ENCODE measurements at places on chromosomes 2 and 18.

- DNase-seq: no peak
Measured at GRCh38 chr2:28662468-28663181, 89.0 kb upstream of the PPP1CB start.

- no peak for DNase-seq
Measured at GRCh38 chr18:25827961-25828561, 262.4 kb downstream of the SS18 start.

GRCh38 chr2:186761814-186762213 is 68.0 kb downstream of the FAM171B start:
- DNase-seq: no peak

GRCh38 chr18:8868276-8868675 is 162.9 kb downstream of the MTCL1 start:
- no peak for DNase-seq

GRCh38 chr2:164593959-164594358 is 27.3 kb downstream of the GRB14 start:
- no peak for DNase-seq

DNA sequence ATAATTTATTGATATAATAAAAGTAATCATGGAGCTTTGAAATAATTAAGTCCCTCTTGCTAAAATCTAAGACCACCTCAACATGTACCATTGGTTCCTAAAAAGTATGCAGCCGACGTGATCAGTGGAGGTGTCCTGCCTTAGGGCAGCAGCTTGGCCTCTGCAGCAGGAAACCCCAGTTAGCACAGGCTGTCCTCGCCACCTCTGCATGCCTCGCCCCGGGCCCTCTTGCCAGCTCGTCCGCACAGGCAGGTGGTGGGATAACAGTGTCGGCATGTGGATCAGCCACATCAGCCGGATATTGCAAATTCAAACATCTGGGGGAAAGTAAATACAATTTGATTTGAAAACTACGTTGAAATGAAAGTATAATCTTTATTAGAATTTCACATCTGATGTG is 22.9 kb downstream of the COA5 start:
- DNase-seq: no peak

- DNase-seq: no peak
Measured at GRCh38 chr18:4847056-4847455, 350.0 kb downstream of the AKAIN1 start.

- no peak for DNase-seq
Measured at GRCh38 chr18:70376914-70377258, 88.0 kb downstream of the SOCS6 start.

DNA sequence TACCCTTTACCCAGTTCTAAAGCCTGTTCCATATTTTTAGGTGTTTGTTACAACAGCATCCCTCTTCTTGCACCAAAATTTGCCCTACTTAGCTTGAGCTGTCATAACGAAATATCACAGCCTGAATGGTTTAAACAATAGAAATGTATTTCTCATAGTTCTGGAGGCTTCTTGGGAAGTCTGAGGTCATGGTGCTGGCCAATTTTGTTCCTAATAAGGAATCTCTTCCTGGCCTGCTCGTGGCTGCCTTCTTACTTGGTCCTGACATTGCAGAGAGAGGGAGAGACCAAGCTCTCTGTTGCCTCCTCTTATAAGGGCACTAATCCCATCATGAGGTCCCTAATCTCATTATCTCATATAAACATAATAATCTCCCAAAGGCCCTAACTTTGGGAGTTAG is 267.8 kb downstream of the PID1 start:
- no peak for DNase-seq

DNA sequence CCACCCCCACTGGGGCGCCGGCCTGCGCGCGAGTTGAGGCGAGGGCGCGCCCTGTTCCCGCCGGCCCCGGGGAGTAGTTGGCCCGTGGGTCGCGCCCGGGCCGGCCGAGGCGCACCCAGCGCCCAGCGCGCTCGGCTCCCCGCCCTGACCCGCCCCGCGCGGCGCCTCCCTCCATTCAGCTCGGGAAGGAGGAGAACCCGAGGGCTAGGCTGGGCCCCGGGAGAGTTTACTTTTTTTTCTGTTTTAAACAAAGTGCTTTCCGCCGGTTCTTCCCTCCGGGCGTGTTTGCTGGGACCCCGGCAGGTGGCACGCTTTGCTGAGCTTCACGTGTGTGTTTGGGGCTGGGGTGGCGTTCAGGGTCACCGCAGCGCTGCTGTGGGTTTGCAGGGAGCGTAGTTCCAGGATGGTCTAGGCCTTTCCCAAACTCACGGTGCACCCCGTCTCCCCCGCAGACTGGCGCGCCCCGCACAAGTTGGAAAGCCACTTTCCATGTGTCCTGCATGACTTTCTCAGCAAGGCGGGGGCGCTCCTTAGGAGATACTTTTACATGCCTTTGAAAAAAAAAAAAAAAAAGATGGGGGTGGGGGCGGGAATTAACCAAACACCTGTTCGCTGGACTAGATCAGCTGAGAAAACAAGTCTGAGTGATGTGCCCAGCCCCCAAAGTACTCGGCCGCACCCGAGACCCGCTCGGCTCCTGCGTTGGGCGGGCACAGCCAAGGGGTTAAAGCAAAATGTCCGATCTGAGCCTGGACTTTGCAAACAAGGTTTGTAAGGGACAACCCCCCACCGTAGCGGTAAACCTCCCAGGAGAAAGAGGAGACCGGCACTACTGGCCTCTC is 825 bp downstream of the ITGA6 start:
- DNase-seq: peak; percentile 28

DNA sequence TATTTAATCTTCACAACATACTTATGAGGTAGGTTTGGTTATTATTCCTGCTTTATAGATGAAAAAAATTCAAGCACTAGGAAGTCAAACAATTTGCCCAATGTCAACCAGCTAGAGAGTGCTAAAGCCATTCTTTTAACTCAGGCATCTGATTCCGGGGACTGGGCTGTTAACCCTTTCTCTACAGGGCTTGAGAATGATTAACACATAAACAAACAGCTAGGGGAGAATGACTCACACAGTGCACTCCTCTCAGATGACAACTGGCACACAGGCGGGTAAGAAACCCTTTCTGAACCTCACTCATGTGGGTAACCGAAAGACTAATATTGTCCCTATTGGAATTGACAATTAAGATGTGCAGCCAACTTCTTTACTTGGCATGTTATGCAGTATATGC is 86.3 kb upstream of the FSHR start:
- no peak for DNase-seq

DNA sequence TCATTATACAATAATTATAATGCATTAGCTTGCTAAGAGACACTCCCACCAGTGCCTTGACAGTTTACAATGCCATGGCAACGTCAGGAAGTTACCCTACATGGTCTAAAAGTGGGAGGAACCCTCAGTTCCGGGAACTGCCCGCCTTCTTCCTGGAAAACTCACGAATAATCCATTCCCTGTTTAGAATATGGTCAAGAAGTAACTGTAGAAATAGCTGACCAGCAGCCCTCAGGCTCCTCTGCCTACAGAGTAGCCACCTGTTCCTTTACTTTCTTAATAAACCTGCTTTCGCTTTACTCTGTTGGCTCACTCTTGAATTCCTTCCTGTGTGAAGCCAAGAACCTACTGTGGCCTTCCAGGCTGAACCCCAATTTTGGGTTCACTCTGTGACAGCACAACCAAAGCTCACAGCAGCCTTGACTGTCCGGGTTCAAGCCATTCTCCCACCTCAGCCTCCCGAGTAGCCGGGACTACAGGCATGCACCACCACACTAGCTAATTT is 20.0 kb upstream of the PTPN2 start:
- no peak for DNase-seq

DNA sequence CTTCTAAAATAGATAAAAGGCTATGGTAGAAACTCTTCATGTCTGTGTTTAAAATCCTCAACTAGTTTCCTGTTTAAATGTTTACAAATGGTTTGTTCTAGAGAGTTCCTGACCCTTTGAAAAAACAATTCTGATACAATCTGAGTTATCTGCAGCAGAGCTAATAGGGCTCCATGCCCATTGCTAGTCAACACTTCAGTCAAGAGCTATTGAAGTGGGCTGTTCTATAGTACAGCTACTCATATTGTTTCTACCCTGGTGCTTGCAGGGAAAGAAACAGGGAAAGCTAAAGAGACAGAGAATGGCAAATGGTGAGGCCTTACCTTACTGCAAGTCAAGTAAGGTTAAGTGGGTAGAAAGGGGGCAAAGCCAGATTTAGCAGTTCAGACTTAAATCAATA is 112.3 kb upstream of the CAVIN2 start:
- DNase-seq: no peak

DNA sequence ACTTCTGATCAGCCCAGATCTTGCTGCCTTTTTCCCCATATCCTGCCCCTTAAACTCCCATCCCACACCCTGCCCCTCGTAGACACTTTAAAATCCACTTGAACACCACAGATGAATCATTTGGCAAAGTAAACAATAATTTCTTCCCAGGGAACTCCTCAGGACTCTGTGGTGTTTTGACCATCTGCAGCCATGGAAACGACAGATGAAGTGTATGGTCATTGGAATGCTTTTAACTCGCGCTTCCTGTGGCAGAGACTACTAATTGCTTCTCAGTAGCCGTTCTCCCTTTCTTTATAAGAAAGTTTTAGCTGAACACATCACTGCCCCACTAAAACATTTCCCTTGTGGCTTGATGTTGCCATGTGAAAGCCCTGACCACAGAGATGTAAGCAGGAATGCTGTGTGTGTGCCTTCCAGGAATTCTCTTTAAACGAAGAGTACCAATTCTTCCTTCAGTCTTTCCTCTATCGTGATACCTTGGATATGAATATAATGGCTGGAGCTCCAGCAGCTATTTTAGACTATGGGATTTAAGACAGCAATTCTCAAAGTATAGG is 92.7 kb upstream of the PARD3B start:
- DNase-seq: no peak

DNA sequence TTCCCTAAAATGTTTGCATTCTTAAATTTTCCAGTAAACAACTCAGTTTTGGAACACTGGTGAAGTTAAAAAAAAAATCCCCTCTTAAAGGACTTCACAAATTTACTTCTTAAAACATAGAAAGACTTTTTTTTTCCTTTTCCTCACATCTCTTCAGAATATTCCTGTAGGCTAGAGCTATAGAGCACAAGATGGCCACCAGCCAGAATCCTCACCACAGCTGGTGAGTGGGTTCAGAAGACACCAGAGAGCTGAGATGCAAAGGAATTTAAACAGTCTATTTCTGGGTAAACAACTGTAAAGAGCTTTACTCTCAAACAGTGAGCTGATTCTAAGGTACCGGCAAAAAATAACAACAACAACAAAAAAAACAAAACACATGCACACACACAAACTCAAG is 252.8 kb downstream of the LRP1B start:
- DNase-seq: no peak

GRCh38 chr18:6901286-6901926 is 171.9 kb downstream of the ARHGAP28 start:
- no peak for DNase-seq

- no peak for DNase-seq
Measured at GRCh38 chr18:57018845-57019244, 128.0 kb upstream of the BOD1L2 start.

GRCh38 chr2:3982160-3982559 is 278.8 kb downstream of the DCDC2C start:
- no peak for DNase-seq

- peak; percentile 20 for DNase-seq
Measured at GRCh38 chr2:149597668-149598326, 10.2 kb upstream of the MMADHC start.

GRCh38 chr2:56089931-56090330 is 93.9 kb upstream of the CCDC85A start:
- DNase-seq: no peak
